Neural crest cell (in vitro differentiated cells): ENCODE measurements at places on chromosomes 6 and 20.

DNA sequence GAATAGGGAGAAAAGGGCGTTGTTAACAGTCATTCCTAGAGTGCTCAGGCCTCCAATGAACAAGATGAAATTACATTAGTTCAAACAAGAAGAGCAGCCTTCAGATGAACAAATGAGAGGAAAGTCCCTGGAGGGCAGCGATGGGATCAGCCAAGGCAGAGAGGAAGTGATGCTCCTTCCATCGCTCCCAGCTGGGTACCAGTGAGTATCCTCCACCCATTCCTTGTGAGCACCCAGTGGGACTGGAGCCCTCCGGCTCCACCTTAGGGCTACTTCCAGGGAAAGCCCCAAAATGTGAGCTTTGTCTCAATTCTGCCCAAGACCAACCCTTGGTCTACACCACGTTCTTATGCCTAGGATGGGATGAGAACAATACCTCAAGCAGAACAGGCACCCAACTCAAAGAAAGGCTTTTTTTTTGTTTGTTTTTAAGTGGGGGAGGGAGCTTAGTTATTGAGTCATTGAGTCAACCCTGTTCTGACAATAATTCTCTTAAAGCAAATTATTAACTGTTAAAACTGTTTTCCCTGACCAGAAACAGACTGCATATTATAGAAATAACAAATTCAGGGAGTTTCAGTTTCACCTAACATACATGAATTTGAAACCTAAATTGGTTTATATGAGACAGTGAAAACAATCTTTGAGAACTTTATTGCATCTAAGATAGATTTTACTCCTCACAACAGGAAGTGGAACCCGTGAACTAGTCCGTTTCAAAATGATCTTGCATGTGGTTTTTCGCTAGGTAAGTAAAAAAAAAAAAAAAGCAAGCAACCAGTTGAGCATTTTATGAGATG lies 106.9 kb downstream of the IPCEF1 start:
- DNase-seq, result no peak

DNA sequence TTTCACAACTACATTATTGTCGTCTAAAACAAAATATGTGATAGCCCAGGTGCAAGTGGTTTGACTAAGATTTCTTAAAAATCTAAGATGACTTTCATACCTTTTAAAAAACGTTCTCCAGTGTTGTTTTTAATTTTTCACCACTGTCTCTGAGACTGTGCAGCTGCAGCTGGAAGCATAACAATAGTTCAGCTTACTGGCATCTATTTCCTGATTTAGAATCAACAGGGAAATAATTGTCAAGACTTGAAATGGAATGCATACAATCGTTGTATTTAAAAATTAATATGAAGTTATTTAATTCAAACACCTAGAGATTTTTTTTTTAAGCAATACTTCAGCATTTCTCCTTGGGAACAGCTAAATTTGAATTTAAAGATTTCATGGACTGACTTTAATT lies 982.0 kb upstream of the EPHA7 start:
- no peak for DNase-seq

- DNase-seq, result no peak
Measured at GRCh38 chr20:33322456-33322855, 39.4 kb downstream of the BPIFB1 start.

DNA sequence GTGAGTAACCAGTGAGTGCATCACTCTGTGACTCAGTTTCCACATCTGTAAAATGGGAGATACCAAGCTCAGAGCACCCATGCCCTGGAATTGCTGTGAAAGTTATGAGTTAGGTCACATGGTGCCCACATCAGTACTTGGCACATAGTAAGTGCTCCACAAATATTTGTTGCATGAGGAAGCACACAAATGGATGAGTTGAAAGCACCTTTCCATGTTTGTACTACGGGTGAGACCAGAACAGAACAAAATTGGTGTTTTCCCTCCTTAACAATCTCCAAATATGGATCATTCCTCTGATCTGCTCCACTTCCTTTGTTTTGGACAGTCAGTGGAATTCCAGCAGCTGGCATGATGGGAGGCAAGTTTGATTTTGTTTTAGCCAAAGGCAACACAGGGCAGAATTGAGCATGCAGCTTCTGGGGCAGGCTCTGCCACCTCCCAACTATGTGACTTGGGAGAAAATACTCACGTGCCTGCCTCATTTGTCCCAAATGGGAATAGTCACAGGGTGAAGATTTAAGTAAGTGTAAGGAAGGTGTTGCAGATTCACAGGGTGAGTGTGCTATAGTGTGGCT lies 503.7 kb upstream of the SULF2 start:
- no peak for DNase-seq

GRCh38 chr6:121686611-121687023 lies 251.2 kb downstream of the GJA1 start:
- no peak for DNase-seq

GRCh38 chr6:128925765-128926164 lies 42.8 kb downstream of the LAMA2 start:
- DNase-seq, result no peak

DNA sequence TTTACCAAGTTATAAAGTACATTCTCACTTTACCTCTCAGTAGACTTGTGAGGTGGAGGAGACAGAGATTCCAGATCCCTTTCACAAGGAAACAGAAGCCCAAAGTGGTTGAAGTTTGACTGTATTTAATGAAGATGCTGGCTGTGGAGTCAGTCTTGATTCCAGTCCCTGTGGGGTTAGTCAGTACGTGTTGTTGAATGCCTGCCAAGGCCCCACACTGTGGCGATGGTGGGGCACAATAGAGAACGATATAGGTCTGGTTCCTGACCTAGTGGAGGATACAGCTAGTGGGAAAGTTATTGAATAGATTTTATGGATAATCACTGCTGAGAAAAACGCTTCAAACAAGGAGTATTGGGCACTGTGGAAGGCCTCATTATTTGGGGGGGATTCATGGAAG lies 71.4 kb downstream of the LRRC1 start:
- DNase-seq, result no peak
